ENCODE measurements at places on chromosomes 7 and 10.

- H3K27me3 ChIP-seq: no peaks in the 10 kb centered on the region
- no peak overlapping the region for H3K4me3 ChIP-seq
- H3K36me3 ChIP-seq: no peaks in the 10 kb centered on the region
- H3K27ac ChIP-seq: no peak overlapping the region
- DNase-seq: peak; percentile 4
Measured at GRCh38 chr7:12294701-12295100, 83.6 kb downstream of the TMEM106B start.

DNA sequence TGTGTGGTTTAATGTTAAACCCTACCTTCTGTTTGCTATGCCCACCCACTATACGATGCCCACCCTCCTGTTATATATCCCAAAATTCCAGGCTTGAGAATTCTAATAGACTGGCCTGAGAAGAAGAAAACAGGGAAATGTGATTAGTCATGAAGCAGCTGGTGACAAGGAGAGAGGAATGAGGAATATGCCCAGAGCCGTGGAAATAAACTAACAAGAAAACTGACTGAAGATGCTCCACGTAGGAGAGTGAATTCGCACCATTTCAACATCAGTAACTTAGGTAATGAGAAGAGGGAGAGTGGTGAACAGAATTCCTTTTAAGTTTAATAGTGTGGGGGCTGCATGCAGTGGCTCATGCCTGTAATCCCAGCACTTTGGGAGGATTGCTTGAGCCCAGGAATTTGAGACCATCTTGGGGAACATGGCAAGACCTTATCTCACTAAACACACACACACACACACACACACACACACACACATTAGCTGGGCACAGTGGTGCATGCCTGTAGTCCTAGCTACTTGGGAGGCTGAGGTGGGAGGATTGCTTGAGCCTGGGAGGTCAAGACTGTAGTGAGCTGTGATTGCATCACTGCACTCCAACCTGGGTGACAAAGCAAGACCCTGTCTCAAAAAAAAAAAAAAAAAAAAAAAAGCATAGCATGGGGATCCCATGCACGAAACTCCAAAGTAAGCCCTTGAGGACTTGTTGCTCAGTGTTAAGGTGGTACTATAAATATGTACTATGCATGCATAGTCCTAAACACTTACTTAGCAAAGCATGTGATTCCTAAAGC lies 16.1 kb upstream of the SYPL1 start:
- H3K4me3 ChIP-seq: no peak overlapping the region
- H3K27me3 ChIP-seq: no peaks in the 10 kb centered on the region
- no peak for DNase-seq
- H3K36me3 ChIP-seq: no peaks in the 10 kb centered on the region
- no peaks in the 10 kb centered on the region for H3K4me1 ChIP-seq
- no peak overlapping the region for H3K27ac ChIP-seq

DNA sequence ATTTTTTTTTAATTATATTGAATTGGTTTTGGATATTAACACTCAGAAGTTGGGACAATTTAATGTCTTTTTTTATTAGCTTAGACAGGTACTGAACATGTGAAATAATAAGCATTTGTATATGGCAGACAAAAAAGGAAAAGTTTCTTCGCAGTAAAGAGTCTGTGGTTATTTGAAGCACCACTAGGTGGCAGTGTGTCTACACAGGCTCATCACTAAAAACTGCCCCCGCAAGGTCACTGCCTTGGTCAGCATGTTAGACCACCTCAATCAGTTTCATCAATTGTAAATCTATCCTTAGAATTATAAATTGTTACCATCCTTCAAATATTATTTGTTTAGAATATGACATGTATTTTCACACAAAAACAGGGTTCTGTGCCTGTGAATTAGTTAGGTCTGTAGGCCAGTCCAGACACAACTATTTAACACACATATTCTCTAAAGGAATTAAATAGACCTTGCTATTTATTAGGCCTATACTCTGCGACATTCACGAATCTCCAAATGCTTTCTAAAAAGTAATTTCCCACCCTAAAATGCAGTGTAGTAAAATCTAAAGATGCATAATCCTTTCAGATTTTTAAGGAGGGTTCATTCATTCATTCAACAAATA lies 17.0 kb downstream of the PNLIPRP3 start:
- DNase-seq: peak; percentile 10
- H3K4me3 ChIP-seq: no peak overlapping the region
- H3K27ac ChIP-seq: no peak overlapping the region

- peak overlapping the region; percentile 60 for H3K4me3 ChIP-seq
- peak; percentile 27 for DNase-seq
- no peak overlapping the region for H3K27ac ChIP-seq
- peaks cover 65% of the 10 kb centered on the region for H3K4me1 ChIP-seq
Measured at GRCh38 chr10:6140141-6140841, 51.5 kb downstream of the RBM17 start.

- no peaks in the 10 kb centered on the region for H3K36me3 ChIP-seq
- H3K27me3 ChIP-seq: peaks cover 44% of the 10 kb centered on the region
- no peak for DNase-seq
- no peak overlapping the region for H3K4me3 ChIP-seq
Measured at GRCh38 chr10:69801094-69801433, 642 bp upstream of the COL13A1 start.

- H3K4me3 ChIP-seq: no peak overlapping the region
- no peak for DNase-seq
- H3K4me1 ChIP-seq: no peaks in the 10 kb centered on the region
- no peak overlapping the region for H3K27ac ChIP-seq
Measured at GRCh38 chr7:158730383-158731346, 26.1 kb upstream of the NCAPG2 start.

DNA sequence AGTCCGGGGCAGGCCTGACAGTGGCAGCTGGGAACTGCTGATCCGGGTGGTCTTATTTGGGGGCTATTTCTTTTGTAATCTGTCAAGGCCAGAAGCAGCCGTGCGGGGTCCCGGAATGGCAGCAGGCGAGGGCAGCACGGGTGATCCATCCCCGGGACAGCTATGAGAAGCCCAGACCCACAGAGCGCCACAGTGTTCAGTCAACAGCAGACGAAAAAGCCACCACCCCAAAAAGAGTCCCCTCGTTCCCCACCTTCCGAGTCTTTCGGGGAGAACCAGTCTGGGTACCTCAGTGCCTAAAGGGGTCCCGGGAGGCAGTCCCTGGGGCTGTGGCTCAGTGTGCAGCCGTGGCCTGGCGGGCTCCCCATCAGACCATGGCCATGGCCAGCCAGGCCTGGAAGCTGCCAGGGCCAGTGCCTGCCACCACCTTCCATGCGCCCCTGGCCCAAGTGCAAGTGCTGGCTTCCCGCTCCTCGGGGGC lies 125.1 kb upstream of the KCTD7 start:
- no peaks in the 10 kb centered on the region for H3K36me3 ChIP-seq
- peaks cover 9% of the 10 kb centered on the region for H3K4me1 ChIP-seq
- no peak overlapping the region for H3K4me3 ChIP-seq
- no peak for DNase-seq
- H3K27me3 ChIP-seq: peaks cover 18% of the 10 kb centered on the region
- H3K27ac ChIP-seq: no peak overlapping the region

- H3K27ac ChIP-seq: no peak overlapping the region
- no peaks in the 10 kb centered on the region for H3K4me1 ChIP-seq
- H3K4me3 ChIP-seq: no peak overlapping the region
- no peaks in the 10 kb centered on the region for H3K36me3 ChIP-seq
Measured at GRCh38 chr7:42493436-42494198, 256.6 kb upstream of the GLI3 start.

GRCh38 chr10:9451211-9451773 lies 1396.8 kb downstream of the GATA3 start:
- DNase-seq: no peak
- H3K4me1 ChIP-seq: no peaks in the 10 kb centered on the region
- no peaks in the 10 kb centered on the region for H3K36me3 ChIP-seq
- H3K4me3 ChIP-seq: no peak overlapping the region
- no peak overlapping the region for H3K27ac ChIP-seq

DNA sequence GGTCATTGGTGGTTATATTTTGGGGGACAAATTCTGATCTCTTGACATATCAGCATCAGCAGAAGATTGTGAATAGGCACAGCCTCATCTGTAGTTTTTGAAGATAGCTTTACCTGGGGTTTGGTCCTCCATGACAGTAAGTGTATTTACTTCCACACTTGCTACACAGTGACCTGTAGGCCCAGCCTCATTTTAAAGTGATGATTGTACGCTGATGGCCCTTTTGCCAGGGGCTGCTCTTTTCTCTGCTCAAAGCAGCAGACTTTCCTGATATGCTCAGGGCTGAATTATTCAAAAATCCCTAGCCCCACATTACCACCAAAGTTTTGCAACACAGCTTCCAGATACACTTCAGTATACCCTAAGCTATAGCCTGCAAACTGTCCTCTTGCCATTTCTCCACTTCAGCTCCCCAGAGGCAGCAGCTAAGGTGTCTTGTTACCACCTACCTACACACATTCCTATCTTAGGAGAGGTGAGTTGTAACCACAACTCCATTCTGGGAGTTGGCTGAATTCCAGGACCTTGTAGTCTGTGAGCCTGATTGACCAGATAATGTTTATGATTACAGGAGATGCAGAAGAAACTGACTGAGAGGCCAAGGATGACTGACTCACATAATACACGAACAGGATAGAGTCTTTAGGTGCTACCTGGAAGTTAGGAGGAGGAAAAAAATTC lies 6.0 kb downstream of the ASB4 start:
- no peak overlapping the region for H3K27ac ChIP-seq
- no peaks in the 10 kb centered on the region for H3K36me3 ChIP-seq
- no peak overlapping the region for H3K4me3 ChIP-seq
- H3K4me1 ChIP-seq: no peaks in the 10 kb centered on the region
- no peaks in the 10 kb centered on the region for H3K27me3 ChIP-seq

- DNase-seq: no peak
- no peak overlapping the region for H3K27ac ChIP-seq
- H3K27me3 ChIP-seq: no peaks in the 10 kb centered on the region
- no peaks in the 10 kb centered on the region for H3K4me1 ChIP-seq
Measured at GRCh38 chr7:20747001-20747400, 39.7 kb downstream of the SP8 start.

DNA sequence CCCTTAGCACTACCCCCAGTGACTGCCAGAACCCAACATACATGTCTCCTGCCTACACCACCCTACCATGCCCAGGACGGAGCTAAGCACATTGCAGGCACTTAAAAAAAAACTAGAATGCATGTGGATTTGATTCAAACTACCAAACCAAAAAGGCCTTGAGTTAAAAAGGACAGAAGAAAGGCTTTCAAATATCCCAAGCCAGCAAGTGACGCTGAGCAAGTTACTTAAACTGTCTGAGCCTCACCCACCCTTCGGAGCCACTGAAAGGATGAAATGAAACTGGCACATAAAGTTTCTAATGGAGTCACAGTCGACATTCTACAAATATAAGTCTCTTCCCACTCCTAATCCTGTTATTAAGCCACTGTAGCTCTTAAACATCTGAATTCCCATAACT lies 1.8 kb downstream of the CPXM2 start:
- H3K4me1 ChIP-seq: no peaks in the 10 kb centered on the region
- H3K36me3 ChIP-seq: no peaks in the 10 kb centered on the region
- no peak overlapping the region for H3K4me3 ChIP-seq
- no peak for DNase-seq
- H3K27ac ChIP-seq: no peak overlapping the region

GRCh38 chr7:66927348-66927948 lies 6.4 kb downstream of the TMEM248 start:
- no peak overlapping the region for H3K4me3 ChIP-seq
- peaks cover 28% of the 10 kb centered on the region for H3K36me3 ChIP-seq
- H3K27me3 ChIP-seq: no peaks in the 10 kb centered on the region
- H3K27ac ChIP-seq: no peak overlapping the region
- no peak for DNase-seq

DNA sequence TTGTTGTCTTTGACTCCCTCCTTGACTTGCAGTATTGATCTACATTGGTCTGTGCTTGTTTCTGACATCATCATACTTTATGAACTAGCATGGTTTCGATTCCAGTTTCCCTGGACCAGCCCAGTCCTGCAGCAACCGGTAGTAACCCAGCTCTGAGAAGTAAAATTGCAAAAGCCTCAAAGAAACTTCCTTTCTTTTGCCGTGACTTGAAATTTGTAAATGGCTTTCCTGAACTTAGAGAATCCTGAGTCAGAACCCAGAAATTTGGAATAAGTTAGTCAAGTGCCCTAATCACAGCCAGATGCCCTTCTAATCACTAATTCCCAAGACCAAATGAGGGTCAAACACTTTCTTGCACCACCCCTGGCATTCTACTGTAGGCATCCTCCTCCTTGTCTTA lies 15.0 kb downstream of the TAS2R60 start:
- H3K36me3 ChIP-seq: no peaks in the 10 kb centered on the region
- H3K4me1 ChIP-seq: no peaks in the 10 kb centered on the region
- DNase-seq: no peak
- H3K4me3 ChIP-seq: no peak overlapping the region

DNA sequence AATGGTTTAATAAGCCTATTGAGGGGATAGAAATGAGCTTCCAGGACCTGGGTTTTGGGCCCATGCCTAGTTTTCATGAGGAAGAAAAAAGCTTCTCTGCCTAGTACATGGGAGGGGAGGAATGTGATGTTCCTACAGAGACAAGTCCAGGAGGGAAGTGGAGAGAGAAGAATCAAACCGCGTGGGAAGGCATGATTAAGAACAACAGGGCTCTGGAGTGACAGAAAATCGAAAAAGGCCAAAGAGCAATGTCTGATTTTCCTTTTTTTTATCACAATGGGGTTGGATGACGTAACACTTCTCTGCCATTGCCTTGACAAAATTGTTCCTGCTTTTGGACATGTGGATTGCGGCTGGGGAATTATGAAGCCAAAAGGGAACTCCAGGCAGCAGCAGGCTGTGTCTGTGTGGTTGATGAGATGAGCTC lies 258.6 kb downstream of the CXCL12 start:
- DNase-seq: no peak
- peaks cover 4% of the 10 kb centered on the region for H3K27me3 ChIP-seq
- H3K4me1 ChIP-seq: no peaks in the 10 kb centered on the region
- H3K4me3 ChIP-seq: no peak overlapping the region
- no peaks in the 10 kb centered on the region for H3K36me3 ChIP-seq

DNA sequence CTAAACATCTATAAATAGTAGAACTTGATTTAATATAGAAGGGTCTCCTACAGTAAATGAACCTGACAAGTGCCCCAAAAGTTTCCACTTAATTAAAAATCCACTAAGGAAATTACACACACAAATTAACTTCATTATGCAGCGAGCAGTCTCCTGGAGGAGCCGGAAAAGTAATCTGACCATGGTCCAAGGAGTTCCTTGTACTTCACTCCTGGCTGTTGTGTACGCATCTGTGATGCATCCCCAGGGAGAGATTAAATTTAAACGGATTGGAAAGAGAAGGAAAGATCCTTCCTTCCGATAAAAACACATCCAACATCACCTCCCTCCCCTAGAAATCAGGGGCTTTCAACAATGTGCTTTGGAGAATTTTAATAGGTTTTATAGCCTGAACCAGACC lies 85.5 kb downstream of the PARD3 start:
- H3K27me3 ChIP-seq: no peaks in the 10 kb centered on the region
- no peak overlapping the region for H3K4me3 ChIP-seq
- H3K27ac ChIP-seq: no peak overlapping the region
